CD4-positive, alpha-beta T cell treated with Interleukin-12 subunit alpha and Interleukin-12 subunit beta, for 1 hour (primary cell): ENCODE measurements at places on chromosomes 11 and 22.
A peak's percentile ranks its signal among the peaks of the same experiment; 100 is the strongest.

- DNase-seq, result no peak
Measured at GRCh38 chr11:19838994-19839768, 126.5 kb downstream of the NAV2 start.

DNA sequence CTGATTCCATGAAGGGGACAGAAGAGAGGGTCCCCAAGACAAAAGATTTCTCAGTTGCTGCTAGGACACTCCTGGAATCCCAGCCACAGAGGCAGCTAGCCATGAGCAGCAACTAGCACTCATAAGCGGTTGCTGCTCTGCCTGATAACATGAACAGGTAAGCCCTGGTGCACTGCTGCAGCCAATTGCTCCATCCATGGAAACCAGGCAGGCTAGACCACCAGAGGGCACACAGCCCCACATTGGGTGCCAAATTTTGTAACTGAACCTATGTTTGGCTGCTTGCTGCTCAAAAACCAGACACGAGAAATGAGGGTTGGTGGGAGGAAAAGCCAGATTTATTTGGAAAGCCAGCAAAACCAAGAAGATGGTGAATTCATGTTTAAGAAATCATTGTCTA lies 21.9 kb upstream of the QSER1 start:
- DNase-seq, result peak; percentile 35

DNA sequence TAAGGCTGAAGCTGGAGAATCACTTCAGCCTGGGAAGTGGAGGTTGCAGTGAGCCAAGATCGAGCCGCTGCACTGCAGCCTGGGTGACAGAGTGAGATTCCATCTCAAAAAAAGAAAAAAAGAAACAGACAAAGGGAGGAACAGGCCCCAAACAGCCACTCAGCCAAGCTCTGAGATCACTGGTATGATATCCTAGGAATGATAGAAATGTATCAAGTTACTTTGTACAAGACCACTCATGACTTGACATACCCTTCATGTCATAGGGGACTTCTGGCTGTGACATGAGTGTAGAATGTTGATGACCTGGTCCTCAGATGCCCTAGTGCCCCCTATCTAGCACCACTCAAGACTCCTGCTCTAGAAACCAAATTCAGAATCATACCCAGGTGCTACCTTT lies 216.5 kb downstream of the NAV2 start:
- no peak for DNase-seq

GRCh38 chr11:124153821-124154220 lies 29.3 kb upstream of the OR10D3 start:
- no peak for DNase-seq

- no peak for DNase-seq
Measured at GRCh38 chr22:38110008-38110862, at the start of gene BAIAP2L2. Gene BAIAP2L2, minus strand, starts transcription at chr22:38110684. Its CDS starts 159 bp downstream, at chr22:38110525.

- no peak for DNase-seq
Measured at GRCh38 chr11:114447444-114447843, 8.2 kb downstream of the REXO2 start.

- DNase-seq, result no peak
Measured at GRCh38 chr11:39651857-39652461, 1807.5 kb downstream of the LRRC4C start.

GRCh38 chr11:63837027-63837688 lies 1.8 kb upstream of the MARK2 start:
- DNase-seq, result peak; percentile 82

DNA sequence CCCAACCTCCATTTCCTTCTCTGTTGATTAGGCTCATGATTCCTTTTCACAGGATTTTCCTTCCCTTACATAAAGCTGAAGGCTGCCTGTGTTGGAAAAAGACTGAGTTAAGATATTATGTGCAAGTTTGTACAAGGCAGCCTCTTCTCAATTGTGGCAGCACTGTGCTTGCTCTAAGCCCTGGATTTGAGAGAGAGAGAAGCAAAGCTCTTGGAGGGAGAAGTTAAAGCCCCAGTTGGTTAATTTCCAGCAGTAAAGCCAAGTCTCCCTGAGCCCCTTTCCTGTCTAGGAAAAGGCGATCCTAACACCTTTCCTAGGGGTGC lies 128.3 kb upstream of the SESN3 start:
- no peak for DNase-seq

DNA sequence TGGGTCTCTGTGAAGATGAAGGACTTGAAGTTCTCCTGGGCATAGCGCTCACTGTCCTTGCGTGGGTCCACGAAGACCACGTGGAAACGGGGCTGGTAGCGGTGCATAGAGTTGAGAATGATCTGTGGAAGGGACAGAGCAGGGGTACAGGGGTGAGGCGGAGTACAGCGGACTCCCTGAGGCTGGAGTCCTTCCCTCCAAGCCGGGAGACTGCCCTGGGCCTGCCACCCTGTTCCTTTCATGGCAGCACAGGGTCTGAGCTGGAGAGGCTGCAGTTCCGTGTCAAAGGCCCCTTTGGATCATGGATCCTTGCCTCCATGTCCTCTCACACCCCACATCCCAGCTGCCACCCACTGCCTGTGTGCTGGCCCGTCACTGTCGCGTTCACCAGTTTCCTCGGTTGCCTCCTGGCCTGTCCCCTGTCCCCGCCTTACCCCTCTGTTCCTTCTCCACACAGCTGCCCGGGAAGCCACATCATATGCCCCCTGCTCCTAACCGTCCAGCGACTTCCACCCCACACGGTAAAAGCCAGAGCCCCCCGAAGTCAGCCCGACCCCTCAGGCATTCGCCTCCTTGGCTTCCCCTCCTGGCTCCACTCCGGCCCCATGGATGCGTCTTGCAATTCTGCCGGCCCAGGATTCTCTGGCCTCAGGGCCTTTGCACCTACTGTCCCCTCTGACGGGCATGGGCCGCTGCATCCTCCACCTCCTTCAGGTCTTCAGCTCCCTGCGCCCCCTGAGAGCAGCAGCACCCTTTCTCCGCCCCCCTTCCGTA lies 3.4 kb upstream of the NUDT8 start:
- no peak for DNase-seq

DNA sequence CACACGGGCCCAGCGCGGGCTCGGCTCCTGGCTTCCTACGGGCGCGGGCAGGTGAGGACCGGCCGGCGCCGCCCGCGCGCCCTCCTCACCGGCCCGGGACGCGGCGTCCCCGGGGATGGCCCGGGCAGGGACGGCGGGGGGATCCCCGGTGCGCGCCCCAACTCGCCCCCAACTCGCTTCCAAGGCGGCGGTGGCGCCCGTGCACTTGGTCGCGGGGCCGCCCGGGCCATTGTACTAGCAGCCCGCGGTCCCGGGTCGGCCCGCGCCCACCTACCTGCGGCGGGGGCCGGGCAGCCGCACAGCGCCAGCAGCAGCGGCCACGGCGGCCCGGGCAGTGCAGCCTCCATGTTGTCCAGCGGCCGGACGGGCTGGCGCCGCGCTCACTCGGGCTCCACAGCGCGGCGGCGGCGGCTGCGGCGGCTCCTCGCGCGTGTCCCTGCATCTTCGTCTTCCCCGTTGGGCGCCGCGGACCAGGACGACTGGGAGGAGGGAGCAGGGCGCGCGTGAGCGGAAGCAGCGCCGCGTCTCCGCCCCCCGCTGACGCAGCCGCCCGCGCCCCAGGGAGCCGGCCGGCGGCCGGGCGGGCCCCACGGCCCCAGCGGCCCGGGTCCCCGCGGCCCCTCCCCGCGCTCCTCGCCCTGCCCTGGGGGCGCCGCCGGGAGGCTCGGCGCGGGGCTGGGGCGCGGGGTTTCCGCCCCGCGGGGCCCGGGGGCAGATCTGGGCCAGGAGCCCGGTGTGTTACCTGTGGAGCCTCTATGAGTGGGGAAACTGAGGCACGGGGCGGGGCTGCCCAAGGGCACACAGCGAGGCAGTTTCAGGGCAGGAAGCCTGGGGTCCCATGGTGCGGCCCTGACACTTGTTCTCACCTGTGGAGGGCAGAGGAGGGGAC lies 159.3 kb upstream of the GRK3 start:
- DNase-seq, result peak; percentile 71

- no peak for DNase-seq
Measured at GRCh38 chr22:46352691-46353386, 17.3 kb downstream of the TRMU start.

DNA sequence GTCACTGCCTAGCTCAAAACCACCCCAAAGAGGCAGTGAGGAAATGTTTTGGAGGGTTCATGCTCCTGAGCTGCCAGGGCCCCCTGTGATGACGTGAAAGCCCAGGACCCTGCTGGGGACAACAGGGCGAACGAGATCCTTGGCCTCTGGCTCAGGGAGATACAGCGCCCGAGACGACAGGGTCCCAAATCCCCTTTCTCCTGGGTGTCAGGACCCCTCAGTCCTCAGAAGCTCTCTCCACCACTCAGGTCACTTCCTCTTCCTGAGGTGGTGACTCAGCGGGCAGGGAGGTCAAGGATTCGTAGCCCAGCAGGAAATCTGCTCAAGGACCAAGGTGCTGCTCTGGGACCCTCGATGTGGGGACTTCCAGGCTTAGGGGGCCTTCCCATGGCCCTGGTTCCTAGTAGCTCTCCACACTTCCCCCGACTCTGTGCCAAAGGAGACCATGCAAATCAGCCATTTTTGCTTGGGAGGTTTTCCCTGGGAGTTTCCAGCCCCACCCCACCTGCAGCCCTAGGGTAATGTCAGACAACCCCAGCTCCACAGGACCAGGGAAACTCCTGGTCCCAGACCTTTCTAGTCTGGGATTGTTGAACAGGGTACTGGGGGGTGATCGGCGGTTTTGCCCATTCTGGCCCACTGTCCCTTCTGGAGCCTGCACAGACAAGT lies 12.8 kb downstream of the BCL9L start:
- DNase-seq, result peak; percentile 40

- DNase-seq, result no peak
Measured at GRCh38 chr11:92550411-92550810, 325.8 kb downstream of the FAT3 start.

- DNase-seq, result no peak
Measured at GRCh38 chr11:126891556-126892217, 108.9 kb downstream of the KIRREL3 start.

DNA sequence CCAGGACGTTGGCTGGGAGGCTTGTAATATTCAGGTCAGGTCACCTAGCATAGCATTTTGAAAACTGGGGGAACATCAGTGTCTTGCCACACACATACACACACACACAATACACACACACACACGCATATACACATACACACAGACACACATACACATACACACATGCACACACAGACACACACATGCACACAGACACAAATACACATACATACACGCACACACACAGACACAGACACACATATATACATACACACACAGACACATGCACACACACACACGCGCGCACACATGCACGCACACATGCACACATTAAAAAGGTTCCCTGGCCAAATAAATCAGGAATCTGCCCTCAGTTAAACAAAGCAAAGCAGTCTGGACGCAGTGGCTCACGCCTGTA lies 12.5 kb downstream of the MYBPC3 start:
- DNase-seq, result no peak

DNA sequence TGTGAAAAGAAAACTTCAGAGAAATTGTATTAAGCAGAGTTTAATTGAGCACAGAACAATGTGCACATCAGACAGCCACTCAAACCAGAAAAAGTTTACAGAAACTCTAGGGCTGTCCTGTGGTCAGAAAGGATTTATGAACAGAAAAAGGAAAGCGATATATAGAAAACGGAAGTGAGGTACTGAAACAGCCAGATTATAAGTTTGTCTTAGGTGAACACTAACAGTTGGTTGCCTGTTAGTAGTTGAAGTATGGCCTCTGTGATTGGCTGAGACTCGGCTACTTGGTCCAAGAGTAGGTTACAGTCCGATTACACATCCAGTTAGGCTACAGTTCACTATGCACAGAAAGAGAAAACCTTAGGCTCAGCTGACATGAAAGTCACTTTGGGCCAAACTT lies 1232.5 kb upstream of the RAG2 start:
- DNase-seq, result no peak

DNA sequence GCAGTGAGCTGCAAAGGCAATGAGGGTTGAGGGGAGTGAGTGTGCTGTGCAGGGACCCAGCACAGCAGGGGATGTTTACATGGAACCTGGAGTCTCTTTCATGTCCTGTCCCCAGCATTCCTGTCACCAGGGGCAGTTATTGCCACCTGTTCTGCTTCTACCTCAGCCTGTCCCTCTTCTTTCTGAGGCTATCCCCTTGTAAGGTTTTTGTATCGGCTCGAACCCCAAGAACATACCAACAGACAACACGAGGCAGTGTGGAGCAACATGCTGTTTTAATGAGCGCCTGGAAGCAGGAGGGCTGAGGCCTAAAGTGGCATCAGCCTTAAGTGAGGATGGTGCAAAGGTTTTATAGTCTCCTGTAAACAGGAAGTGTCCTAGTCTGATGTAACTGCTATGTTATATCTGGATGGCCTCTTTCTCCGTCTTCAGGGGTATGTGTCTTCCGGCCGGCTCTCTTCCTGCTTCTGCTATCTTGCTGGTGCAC lies 3.9 kb downstream of the SCGB2A2 start:
- DNase-seq, result no peak

GRCh38 chr22:49582678-49583077 lies 245.0 kb downstream of the BRD1 start:
- no peak for DNase-seq

GRCh38 chr11:120869516-120870011 lies 154.3 kb upstream of the TBCEL start:
- no peak for DNase-seq

- no peak for DNase-seq
Measured at GRCh38 chr22:29332886-29333496, 17.5 kb upstream of the RASL10A start.

- no peak for DNase-seq
Measured at GRCh38 chr22:30313527-30314363, 13.0 kb downstream of the TBC1D10A start.

GRCh38 chr22:32897400-32897799 lies 95.9 kb downstream of the TIMP3 start:
- DNase-seq, result no peak

DNA sequence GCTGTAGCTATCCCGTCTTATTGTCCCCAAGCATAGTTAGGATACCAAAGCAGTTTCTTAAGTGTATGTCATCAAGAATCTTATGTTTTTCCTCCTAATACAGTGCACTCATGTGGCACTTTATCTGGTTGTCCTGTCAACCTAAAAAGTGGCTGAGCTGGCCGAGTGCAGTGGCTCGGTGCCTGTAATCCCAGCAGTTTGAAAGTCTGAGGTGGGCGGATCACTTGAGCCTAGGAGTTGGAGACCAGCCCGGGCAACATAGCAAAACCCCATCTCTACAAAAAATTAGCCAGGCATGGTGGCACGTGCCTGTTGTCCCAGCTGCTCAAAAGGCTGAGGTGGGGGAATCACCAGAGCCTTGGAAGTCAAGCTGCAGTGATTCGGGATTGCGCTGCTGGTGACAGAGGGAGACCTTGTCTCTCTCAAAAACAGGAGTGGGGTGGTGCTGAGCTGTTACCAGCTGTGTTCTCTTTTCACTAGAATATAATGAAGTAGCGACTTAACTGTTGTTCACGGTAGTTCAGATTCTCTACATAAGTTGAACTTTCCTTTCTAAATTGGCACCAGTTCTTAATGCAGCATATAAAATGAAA lies 48.1 kb downstream of the EP300 start:
- no peak for DNase-seq

DNA sequence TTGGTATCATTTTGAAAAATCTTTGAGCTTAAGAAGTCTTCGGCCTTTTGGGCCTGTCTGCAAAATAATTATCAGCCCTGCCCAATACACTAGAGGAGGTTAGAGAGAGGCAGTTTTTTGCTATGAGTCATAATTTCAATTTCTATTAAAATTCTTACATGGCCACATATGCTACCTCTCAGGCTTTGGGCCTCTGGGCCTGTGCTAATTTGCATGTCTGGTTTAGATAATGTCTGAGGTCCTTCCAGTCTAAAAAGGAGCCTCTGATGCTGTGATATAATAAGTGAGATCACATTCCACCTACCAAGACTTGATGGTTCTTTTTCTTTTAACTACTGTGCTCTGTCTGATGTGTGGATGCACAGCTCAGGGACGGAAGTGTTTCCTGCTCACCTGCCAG lies 70.8 kb downstream of the KCNJ1 start:
- no peak for DNase-seq
